GM03348 (cell line): ENCODE measurements at places on chromosomes 5 and 9.

- no peak for DNase-seq
Measured at GRCh38 chr9:71896761-71897160, 14.2 kb downstream of the ABHD17B start.

GRCh38 chr9:83665580-83666200, 42.1 kb downstream of the UBQLN1 start:
- DNase-seq = no peak

GRCh38 chr9:136039488-136039887, 55.6 kb downstream of the NACC2 start:
- DNase-seq = no peak

GRCh38 chr9:19885608-19886007, 96.8 kb upstream of the SLC24A2 start:
- no peak for DNase-seq

DNA sequence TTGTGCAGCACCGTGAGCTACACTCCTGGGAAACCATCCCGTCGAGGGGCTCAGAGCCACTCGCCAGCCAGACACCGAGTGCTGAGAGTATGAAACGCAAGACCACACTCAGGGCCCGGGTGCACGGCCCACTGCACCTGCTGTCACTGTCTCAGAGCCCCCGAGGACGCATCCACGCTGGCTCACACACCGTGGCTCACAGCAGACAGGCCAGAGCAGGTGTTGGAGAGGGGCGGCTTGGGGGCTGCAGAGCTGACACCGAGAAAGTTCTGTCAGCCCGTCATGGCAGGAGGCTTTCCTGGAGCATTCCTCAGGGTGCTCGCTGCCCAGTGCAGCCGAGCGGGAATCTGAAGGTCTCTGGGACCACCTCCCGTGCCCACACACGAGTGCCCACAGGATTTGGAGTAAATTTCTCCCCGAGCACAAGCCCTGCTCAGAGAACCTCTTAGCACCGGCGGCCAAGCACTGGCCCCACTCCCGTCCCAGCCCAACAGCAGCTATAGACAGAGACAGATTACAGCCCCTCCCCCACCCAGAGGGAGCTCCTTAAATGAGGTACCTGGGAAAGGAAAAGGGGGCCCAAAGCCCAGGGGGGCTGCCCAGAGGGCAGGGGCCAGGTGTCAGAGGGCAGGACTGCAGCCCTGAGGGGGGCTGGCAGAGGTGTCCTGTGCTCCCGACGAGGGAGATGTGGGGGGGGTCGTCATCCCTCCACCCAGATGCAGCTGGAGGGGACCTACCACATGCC, 56.0 kb upstream of the SARDH start:
- no peak for DNase-seq
